Breast epithelium (tissue), 4 donors: ENCODE measurements at places on chromosomes 3 and 15. TPM values are rescaled to one million over a fixed set of nuclear protein-coding genes. Genes with fewer than 3 reads are reported as not detected.

INTS14 gene
- 37.7 TPM for total RNA-seq

BFSP2 gene
- not detected for total RNA-seq

- no peak for DNase-seq
Observed at GRCh38 chr3:26099692-26100091, 309.8 kb downstream of the OXSM start.

CPB1 gene
- total RNA-seq, result 3.4 TPM

DNA sequence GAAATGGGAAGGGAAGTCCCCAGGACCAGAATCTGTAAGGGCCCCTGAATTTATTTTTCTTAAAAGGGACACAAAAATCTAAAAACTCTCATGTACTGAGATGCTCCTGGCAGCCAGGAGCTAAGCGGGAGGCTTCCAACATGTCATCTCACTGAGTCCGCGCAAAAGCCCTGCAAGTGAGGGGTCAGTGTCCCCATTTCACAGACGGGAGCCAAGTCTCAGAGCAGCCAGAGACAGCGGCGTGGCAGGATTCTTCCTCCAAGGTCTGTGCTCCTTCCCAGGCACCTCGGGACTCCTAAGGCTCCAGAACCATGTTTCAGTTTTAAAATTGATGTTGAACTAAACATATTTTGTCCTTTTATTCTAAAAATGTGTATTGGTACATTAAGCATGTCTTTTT lies 114.8 kb downstream of the ADCY5 start:
- DNase-seq, result no peak

TM4SF1 gene
- 48.5 TPM for total RNA-seq

GRCh38 chr3:114756506-114757279 lies 390.4 kb downstream of the ZBTB20 start:
- DNase-seq, result no peak

GRCh38 chr15:88621789-88622604 lies 857 bp downstream of the AEN start:
- DNase-seq, result no peak

DNA sequence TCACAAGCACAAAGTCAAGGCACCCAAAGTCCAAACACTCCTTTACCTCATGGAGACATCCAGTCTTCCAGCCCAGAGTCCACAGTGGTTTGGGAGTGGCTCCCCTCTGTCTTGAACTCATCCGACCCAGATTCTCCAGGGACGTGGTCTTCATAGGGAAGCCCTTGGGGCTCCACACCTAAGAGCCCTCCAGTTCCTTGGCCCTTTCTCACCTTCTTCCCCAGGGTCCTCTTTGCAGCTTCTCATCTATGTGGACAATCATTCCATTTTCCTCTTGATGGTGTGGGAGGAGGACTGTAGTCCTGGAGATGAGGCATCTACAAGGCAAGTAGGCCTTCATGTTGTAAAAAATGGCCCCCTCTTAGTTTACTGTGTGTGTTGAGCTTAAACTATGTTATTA lies 87.3 kb upstream of the RNF7 start:
- DNase-seq, result no peak

GRCh38 chr3:170154569-170155143 lies 26.9 kb downstream of the PHC3 start:
- DNase-seq, result no peak

GRCh38 chr15:72873379-72874233 lies 90.0 kb upstream of the ADPGK start:
- no peak for DNase-seq

DNA sequence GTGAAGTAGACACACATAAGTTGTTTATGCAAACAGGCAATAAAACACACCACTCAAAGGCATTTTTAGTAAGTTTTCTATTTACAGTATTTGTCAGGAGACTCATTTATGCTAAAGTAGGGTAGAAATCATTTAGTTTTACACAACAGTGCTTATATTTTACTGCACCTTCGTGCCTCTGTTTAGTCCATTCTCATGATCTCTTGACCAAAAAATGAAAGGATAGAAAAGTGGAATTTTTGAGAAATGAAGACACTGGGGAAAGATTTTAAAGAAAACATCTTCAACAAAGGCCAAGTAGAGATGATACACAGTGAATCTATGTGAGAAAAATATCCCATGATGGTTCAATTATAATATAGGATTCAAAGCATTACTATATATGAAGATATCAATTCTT lies 114.9 kb downstream of the SAMMSON start:
- no peak for DNase-seq

- DNase-seq, result no peak
Observed at GRCh38 chr15:96158938-96159337, 171.6 kb upstream of the NR2F2 start.

DNA sequence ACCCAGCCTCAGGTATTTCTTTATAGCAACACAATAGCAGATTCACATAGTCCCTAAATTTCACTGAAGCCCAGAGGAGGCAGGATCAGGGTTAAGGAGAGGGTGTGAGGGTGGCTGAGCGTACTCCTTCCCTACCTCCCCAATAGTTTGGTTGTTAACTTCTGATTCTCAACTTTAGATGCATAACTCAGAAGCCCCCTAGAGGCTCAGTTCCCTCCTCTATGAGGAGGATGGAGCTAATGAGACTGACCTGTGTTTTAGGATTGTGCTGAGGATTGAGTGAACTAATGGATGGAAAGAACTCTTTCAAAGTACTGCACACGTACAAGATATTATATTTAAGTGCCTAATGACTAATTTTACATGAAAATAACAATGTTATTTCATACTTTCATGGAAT lies 249.3 kb upstream of the SOX14 start:
- no peak for DNase-seq

GRCh38 chr3:24480497-24480896 lies 14.2 kb downstream of the THRB start:
- DNase-seq, result no peak

ZDHHC23 gene
- total RNA-seq, result 7.2 TPM

P2RY13 gene
- total RNA-seq, result 0.98 TPM

- DNase-seq, result no peak
Observed at GRCh38 chr3:141392897-141393734, 24.8 kb downstream of the ZBTB38 start.

DNA sequence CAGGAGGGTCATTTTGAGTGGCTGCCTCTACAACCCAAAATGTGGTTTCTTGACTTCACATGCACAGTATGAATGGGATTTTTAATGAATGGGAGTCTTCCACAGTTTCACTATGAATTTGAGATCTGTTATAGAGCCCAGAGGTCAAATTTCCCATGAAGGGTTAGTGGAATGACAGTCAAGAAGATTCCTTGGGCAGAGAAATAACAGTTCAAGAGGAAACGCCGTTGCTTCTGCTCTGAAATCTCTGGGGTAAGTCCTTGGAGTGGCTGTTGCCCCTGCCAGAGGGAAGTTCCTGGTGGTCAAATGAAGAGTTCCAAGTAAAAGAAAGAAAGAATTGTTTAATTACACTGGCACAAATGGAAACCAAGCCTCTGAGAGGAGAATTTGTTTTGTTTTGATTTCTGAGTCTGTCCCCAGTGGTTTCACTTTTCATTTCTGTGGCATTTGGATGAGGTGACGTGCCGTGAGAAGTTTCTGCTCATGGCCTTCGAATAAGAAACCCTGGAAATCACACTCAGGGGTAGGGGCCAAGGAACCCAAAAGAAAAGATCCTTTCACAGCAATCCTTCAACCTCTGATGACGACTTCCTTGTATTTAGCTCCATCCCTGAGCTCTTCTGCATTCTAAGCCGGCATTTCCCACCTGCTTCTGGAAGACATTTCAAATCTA lies 77.5 kb upstream of the IL12A start:
- DNase-seq, result no peak

DNA sequence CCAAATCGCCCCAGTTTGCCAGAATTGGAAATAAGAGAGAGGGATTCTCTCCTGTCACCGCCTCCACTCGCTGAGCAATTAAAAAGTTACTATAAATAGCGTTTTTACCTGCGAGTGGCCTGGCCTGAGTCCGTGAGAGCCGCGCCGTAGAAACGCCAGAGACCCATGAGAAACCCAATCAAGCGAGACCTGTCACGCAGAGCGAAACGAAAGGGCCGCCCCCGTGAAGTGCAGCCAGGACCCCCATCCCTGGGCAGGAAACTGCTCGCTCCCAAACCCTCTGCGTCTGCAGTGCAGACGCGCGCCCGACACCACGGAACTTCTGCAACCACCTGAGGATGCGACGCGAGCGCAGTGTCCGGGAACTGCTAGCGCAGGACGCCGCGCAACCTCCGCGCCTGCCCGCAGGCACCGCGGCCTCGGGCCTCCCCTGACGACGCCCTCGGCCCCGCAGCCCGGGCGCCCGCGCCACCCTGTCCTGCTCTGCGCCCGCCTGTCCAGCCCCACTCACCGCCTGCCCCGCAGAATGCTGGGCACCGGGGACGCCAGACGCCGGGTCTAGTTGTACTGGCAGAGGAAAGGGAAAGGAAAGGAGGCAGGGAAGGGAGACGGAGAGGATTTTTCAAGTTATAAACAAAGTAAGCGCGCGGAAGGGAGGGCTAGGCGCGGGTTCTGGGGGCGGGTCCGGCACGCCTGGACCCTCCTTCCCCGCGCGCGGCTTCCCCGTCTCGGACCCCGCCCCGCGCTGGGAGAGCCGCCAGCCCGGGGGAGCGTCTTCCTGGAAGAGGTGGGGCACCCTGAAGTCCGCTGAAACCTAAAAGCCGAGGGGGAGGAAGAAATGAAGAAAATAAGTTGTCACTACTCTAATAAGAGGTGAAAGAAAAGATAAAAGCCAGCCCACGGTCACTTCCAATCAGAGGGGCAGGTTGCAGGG lies at the start of gene PLSCR4:
PLSCR4 (minus strand) TSS at position 657 of the 934 bp plus-strand sequence. CDS start 29,034 bp downstream, outside the sequence.
- DNase-seq, result peak; percentile 48

- no peak for DNase-seq
Observed at GRCh38 chr3:11095932-11096265, 58.4 kb upstream of the HRH1 start.

GRCh38 chr15:60379525-60380274 lies 18.1 kb downstream of the ANXA2 start:
- DNase-seq, result peak; percentile 67

GRCh38 chr3:197508051-197508451 lies 47.7 kb downstream of the BDH1 start:
- no peak for DNase-seq

- no peak for DNase-seq
Observed at GRCh38 chr3:122100591-122101463, 45.7 kb downstream of the CD86 start.

DNA sequence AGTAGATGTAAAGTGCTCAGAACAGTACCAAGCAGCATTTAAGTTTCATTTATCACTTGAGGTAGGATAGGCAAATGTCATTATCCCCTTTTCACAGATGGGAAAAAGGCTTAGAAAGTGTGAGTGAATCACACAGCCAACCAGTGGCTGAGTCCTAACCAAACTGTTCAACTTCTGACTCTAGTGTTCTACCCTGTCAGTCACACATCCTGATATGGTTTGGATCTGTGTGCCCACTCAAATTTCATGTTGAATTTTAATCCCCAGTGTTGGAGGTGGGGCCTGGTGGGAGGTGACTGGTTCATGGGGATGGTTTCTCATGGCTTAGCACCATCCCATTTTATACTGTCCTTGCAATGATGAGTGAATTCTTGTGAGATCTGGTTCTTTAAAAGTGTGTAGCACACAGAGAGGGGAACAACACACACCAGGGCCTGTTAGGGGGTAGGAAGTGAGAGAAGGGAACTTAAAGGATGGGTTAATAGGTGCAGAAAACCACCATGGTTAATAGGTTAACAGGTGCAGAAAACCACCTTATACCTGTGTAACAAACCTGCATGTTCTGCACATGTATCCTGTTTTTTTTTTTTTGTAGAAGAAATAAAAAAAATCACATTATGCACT lies 304.7 kb downstream of the SUCLG2 start:
- DNase-seq, result no peak

DNA sequence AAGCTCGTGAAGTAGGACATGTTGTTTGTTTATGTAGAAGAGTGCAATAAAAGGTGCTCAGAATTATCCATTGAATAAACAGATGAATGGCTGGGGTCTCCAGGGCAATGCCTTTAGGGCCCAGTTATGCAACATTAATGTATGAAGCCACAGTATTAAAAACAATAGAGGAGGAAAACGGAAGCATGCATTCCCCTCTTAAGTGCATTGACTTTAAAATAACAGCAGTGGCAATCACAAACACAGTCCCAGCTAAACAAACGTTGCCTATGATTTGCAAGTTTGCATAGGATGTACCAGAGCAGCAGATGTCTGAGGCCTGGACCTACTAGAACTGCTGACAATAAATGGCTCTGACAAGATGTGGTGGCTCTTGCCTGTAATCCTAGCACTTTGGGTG lies 60.6 kb upstream of the GCNT3 start:
- DNase-seq, result no peak

DNA sequence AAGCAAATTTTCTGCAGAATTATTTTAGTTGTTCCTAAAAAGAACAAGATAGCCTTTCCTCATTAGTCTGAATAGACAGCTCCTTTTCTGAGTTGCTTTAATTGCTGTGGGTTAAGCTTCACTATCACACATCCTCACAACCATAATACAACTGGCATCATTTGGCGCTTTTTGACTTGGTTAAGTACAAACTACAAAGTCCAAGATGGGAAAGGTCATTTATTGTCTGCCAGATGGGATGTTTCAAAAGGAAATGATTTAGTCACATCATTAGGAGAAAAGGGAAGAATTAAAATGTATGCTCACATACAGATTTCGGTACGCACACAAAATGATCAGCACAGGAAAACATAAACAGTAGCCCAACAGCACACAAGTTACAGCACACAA lies 329.1 kb downstream of the RORA start:
- no peak for DNase-seq

CATSPER2 gene
- total RNA-seq, result 10.2 TPM

THAP10 gene
- 1.8 TPM for total RNA-seq

GRCh38 chr3:99895703-99896441 lies 78.2 kb downstream of the CMSS1 start:
- no peak for DNase-seq

DENND4A gene
- total RNA-seq, result 48.2 TPM

GRCh38 chr15:46386356-46386755 lies 751.5 kb downstream of the SQOR start:
- no peak for DNase-seq

GRCh38 chr15:75104804-75105557 lies 81.6 kb downstream of the PPCDC start:
- DNase-seq, result peak; percentile 60

GRCh38 chr3:196990601-196991007 lies 22.0 kb upstream of the PIGZ start:
- DNase-seq, result no peak

DNA sequence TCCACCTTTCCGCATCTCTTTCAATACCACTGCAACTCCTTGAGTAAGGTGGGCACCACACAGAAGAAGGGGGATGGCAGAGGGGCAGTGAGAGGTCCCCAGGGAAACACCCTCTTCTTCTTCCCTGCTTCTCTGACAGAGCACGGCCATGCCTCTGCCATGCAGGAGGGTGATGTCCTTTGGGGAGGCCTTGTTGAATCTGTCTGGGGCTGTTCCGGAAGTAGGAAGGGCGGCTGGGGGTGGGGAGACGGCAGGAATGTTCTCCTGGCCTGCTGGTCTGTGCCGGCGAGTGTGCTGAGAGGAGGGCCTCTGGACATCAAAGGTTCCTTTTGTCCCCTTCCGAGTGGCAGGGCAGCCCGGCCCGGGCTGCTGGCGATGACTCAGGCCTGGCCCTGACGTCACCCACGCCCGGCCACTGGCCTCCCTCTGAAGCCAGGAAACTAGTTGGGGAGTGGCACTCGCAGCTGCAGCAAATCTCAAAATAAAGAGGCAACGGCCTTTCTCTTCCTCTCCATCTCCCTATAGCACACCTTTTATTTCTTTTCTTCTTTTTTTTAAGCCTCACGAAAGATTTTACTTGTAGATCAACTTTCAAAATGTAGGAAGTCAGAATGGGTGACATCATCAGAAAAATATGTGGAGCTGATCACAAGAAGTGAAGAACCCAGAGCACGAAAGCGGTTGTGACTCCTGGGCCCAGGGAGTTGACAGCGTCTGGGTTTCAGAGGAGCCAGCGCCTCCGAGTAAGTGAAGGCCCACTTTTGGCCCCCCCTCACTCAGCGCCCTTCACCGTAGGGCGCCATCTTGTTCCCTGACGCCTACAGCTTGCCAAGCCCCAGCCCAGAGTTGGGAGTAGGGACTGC lies at the start of gene ZBTB38:
ZBTB38 (plus strand) TSS at position 443 of the 863 bp plus-strand sequence. CDS start 73,885 bp downstream, outside the sequence.
- peak; percentile 94 for DNase-seq
